ENCODE measurements at places on chromosomes 4 and X. TPM values are rescaled to one million over a fixed set of nuclear protein-coding genes. Genes with fewer than 3 reads are reported as not detected.

The CSN1S1 gene
- total RNA-seq = not detected

The RXFP1 gene
- total RNA-seq = 1.2 TPM

The ZCCHC12 gene
- 1.9 TPM for total RNA-seq

The MAGEA1 gene
- not detected for total RNA-seq

The EMCN gene
- 57.7 TPM for total RNA-seq

All from urinary bladder (tissue), 4 donors.